ENCODE measurements at places on chromosomes 5 and 9.

GRCh38 chr5:96300976-96301375, 132.1 kb downstream of the PCSK1 start:
- no peak for DNase-seq

- DNase-seq = no peak
These were observed 608.6 kb upstream of the DAB2 start for GRCh38 chr5:40033411-40033810.

- no peak for DNase-seq
These were observed 26.1 kb upstream of the CKMT2 start for GRCh38 chr5:81207009-81207408.

- no peak for DNase-seq
These were observed 366.0 kb upstream of the TRPC7 start for GRCh38 chr5:136731241-136731900.

DNA sequence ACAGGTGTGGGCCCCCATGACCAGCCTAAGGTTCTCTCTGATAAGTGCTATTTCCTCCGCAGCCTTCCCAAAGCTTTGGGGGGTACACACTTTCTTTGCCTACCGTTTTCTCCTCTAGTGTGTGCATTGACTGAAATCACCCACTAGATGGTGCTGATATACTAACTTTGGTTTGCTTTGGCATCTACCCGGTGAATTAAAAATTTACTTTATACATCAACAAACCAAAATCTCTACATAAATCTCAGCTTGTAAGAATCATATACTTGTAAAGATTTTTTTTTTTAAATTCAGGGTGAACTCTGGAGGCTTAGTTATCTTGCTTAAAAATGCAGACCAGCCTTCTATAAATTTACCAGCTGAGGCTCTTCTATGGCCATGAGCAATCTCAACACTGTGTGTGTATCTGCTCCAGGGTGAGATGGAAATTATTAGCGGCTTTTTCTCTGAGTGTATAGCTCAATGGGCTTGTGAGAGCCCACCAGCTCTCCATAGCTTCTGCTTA, 475.7 kb upstream of the TNC start:
- DNase-seq = no peak

- peak; percentile 55 for DNase-seq
These were observed 32.6 kb upstream of the EGFL7 start for GRCh38 chr9:136629879-136630661.

GRCh38 chr9:109504689-109505088, 6.6 kb upstream of the PTPN3 start:
- no peak for DNase-seq

GRCh38 chr5:79868163-79868670, 122.8 kb downstream of the MTX3 start:
- no peak for DNase-seq

- DNase-seq = no peak
These were observed 123.9 kb upstream of the SLIT3 start for GRCh38 chr5:169424670-169425378.

- DNase-seq = no peak
These were observed 122.7 kb downstream of the NMUR2 start for GRCh38 chr5:152282331-152282730.

- no peak for DNase-seq
These were observed 291.5 kb upstream of the TRPC7 start for GRCh38 chr5:136656811-136657210.

DNA sequence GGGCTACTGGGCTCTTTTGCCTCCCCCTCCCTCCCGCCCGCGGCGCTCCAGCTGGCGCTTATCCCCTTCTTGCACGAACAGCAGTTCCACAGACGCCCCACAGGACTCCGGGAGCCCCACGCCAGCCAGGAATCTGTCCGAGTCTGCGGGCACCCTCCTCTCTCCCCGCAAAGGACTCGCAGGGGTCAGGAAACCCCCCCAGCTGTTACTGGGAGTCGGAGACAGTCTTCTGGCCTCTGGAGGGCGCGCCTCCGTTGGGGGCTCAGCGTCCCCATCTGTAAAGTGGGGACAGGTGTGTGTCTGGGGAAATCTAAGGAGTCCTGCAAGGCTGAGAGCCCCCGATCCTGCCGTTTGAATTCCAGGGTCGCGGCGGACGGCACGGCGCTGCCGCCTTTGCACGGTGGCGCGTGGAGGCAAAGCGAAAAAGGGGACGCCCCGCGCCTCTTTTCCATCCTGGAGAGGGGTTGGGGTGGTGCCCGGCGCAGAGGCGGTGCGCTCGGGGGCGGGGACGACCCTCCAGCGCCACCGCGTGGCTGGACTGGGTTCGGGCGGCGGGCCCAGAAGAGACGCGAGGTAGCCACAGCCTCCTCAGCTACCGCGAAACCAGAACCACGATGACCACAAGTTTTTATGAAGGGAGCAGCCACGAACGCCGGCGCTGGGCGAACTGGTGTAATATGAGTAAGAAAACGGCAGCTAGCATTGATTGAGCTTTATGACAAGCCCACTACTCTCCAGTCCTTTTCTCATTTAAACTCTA, 2.8 kb upstream of the CCIN start:
- DNase-seq = peak; percentile 68

DNA sequence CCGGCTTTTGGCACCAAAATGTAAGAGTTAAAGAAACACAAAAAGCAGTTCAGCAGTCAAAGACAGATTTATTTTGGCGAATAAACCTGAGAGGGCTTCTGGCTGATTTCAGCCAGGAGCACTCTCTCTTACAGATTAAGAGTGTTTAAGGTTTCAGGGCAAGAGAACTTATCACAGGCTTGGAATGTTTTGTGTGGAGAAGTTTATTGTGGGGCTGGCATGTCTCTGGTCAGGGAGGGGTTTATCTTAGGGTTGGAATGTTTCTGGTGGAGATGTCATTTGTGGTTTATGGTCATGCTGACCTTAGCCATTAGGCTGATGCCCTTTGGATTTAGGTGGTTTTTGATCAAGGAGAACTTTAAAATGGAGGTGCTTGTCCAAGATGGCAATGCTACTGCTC, 622.3 kb upstream of the PTPRD start:
- DNase-seq = no peak

DNA sequence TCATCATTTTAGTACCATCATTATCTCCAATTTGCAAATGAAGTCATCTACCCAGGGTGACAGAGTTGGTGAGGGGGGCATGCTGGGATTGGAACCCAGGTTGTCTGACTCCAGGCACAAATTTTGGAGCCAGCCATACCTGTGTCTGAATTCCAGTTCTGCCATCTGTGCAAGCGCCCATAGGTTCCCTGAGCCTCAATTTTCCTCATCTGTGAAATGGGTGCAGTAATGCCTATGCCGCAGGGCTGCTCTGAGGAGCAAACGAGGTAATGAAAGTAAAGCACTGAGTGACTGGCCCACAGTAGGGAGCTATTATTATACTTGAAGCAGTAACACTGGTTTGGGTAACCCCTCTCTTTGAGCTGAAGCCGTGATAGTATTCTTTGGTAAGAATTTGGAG, 49.6 kb downstream of the SH3PXD2B start:
- DNase-seq = no peak

GRCh38 chr5:180170810-180171567, 38.0 kb downstream of the RASGEF1C start:
- DNase-seq = no peak

DNA sequence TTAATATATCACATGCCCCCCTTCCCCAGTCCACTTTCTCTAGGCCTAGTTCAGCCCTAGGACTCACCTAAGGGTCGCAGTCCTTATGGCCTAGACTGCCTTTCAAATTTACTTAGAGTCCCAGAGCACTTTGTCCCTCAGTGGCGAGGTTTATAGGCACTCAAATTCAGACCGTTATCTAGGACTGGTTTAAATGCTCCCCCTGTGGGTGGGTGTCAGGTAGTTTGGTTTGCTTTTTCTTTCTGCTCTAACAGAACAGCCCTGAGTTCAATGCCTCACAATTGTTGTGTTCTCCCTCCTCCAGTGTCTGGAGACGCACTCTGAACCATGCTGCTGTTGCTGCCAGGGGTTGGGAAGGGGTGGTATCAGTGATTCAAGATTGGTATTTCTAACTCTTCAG, 317.1 kb downstream of the MAT2B start:
- DNase-seq = no peak

- no peak for DNase-seq
These were observed 18.5 kb upstream of the SLC24A2 start for GRCh38 chr9:19807182-19807892.

DNA sequence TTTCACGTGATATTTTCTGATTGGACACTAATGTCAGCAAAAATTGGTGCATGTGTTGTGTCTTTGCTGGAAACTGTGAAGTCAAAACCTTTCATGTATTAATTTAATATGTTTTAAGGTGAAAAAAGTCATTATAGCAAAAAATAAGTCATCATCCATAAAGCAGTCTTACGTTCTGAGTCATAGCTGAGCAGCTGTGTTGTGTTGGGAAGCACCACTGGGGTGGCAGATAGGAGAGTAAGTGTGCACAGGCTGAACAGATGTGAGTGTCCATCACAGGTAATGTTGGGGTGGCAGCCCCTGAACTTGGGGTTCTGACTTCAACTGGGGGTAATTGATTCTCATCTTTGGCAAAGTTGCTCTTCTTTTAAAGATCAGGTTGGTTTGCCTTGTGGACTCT, 156.8 kb downstream of the NXNL2 start:
- no peak for DNase-seq

GRCh38 chr9:93567271-93567959, 9.0 kb upstream of the PHF2 start:
- DNase-seq = no peak

GRCh38 chr9:107439991-107440456, 49.5 kb downstream of the KLF4 start:
- no peak for DNase-seq

- no peak for DNase-seq
These were observed 29.3 kb downstream of the PPIC start for GRCh38 chr5:123007182-123007581.

DNA sequence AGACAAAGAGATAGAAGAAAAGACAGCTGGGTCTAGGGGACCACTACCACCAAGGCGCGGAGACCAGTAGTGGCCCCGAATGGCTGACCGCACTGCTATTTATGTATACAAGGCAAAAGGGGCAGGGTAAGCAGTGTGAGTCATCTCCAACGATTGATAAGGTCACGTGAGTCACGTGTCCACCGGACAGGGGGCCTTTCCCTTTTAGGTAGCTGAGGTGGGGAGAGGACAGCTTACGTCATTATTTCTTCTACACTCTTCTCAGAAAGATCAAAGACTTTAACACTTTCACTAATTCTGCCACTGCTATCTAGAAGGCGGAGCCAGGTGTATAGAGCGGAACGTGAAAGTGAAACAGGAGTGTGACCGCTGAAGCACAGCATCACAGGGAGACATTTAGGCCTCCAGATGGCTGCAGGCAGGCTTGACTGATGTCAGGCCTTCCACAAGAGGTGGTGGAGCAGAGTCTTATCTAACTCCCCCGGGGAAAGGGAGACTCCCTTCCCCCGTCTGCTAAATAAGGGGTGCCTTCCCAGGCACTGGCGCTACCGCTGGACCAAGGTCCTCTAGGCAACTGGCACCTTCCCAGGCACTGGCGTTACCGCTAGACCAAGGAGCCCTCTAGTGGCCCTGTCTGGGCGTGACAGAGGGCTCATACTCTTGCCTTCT, 6.1 kb upstream of the PRR16 start:
- DNase-seq = peak; percentile 35

GRCh38 chr9:120702075-120702474, 12.2 kb downstream of the MEGF9 start:
- no peak for DNase-seq

- no peak for DNase-seq
These were observed 670 bp upstream of the PURA start for GRCh38 chr5:140113180-140113698.

GRCh38 chr5:74009502-74009901, 383.5 kb downstream of the ARHGEF28 start:
- DNase-seq = no peak

DNA sequence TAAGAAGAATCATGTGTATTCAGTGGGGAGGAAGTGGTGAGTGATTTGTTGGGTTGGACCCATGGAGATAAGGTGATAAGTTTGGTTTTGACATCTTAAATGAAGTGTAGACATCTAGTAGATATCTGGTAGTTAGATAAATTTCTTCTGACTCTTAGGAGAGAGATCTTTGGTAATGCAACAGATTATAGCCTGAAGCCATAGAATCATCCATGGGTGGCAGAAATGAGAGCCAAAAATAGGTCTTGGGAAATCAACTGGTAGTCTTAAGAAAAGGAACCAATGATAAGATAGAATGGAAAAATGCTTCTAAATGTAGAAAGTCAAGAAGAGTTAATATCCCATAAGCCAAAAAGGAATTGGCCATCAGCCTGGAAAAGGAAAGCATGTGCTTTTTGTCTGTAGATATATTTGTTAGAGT, 532.7 kb upstream of the GRAMD2B start:
- DNase-seq = no peak

GRCh38 chr9:105879181-105879580, 184.8 kb downstream of the TMEM38B start:
- DNase-seq = no peak

DNA sequence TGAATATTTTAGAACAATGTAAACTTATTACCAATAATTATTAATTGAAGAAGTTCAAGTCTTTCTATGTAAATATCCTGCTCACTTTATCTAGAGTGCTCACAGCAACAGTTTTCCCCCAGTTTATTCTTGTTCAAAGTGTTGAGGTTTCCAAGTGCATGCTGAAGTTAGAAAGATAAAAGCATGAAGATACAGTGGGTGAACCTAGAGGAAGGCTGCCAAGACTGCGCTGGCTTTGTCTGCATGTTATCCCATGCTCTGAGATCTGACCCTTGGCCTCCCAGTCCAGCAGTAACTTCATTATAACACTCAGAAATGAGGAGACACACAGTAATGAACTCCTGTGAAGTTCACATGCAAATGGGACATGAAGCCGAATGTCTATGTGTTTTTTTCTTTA, 76.0 kb upstream of the PIP5K1B start:
- DNase-seq = no peak

DNA sequence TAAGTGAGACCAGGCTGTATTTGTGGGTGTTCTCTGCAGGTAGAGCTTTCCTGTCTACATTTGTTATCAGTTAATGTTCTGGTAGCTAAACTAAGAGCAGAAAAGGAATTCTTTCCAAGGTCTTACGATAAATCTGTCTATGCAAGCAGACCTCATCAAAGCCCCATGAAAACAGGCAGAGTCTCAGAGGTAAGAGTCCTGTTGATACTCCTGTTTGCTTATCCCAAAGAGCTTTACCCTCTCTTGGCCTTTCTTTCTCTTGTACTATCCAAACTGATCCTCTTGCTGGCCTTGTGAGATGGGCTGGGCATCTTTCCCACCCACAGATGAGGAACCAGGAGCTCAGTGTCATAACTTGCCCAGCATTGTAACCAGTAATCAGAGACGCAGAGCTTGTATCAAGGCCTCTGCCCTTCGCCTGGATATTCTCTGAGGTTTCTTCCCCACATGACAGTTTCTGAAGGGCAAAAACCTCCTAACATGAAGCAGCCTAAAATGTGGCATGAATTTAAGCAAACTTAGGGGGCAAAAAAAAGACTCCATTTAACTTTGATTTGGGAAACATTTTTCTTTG, 33.5 kb downstream of the PRKACG start:
- no peak for DNase-seq

- DNase-seq = no peak
These were observed 35.6 kb downstream of the RASEF start for GRCh38 chr9:83027153-83027891.

- no peak for DNase-seq
These were observed 251.2 kb downstream of the NFIB start for GRCh38 chr9:14062586-14063221.

Measured in GDM1 (cell line).